CD4-positive, CD25-positive, alpha-beta regulatory T cell (primary cell): ENCODE measurements at places on chromosomes 2 and 18. TPM values are rescaled to one million over a fixed set of nuclear protein-coding genes. Genes with fewer than 3 reads are reported as not detected.

- peak overlapping the region; percentile 53 for H3K27ac ChIP-seq
- no peak for DNase-seq
- H3K27me3 ChIP-seq, result no peaks in the 10 kb centered on the region
Measured at GRCh38 chr2:106167067-106167466, 27.0 kb downstream of the UXS1 start.

GRCh38 chr2:239289545-239289944 is 111.3 kb downstream of the HDAC4 start:
- DNase-seq, result peak; percentile 32
- peaks cover 65% of the 10 kb centered on the region for H3K4me1 ChIP-seq
- H3K27ac ChIP-seq, result peak overlapping the region; percentile 81
- peak overlapping the region; percentile 61 for H3K4me3 ChIP-seq
- H3K36me3 ChIP-seq, result no peaks in the 10 kb centered on the region

DNA sequence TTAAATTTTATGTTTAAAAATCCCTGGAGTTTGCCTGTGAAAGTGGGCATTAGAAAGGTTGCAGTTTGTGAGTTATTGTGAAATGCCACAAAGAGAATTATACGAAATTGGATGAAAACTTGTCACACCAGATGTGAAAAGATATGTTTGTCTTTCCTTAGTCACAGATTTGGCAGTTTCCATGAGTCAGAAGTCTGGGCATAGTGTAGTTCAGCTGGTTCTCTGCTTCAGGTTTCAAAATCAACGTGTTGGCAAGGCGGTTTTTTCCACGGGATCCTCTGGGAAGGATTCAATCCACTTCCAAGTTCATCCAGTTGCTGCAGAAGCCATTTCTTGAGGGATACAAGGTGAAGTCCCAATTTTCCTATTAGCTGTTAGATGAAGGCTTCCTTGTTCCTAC is 658.0 kb upstream of the CDH2 start:
- no peaks in the 10 kb centered on the region for H3K27me3 ChIP-seq
- no peaks in the 10 kb centered on the region for H3K36me3 ChIP-seq
- H3K27ac ChIP-seq, result no peak overlapping the region
- no peak overlapping the region for H3K4me3 ChIP-seq
- H3K4me1 ChIP-seq, result no peaks in the 10 kb centered on the region
- no peak for DNase-seq

DNA sequence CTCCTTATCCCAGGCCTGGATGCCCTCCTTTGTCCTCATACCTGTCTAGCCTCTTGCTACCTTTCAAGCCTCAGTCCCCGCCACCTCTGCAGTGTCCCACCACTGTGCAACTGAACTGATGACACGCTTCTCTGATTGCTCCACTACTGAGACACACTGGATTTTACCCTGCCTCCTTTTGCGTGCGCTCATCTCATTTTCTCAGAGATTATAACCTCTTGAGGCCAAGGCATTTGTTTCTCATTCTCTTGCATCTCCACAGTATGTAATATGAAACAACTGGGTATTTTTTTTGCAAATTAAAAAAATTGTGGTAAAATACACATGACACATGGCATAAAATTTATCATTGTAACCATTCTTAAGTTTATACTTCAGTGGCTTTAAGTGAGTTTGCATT is 95.4 kb downstream of the PRKCE start:
- H3K36me3 ChIP-seq, result no peaks in the 10 kb centered on the region
- no peaks in the 10 kb centered on the region for H3K4me1 ChIP-seq
- no peak overlapping the region for H3K27ac ChIP-seq
- H3K4me3 ChIP-seq, result no peak overlapping the region
- no peaks in the 10 kb centered on the region for H3K27me3 ChIP-seq

DNA sequence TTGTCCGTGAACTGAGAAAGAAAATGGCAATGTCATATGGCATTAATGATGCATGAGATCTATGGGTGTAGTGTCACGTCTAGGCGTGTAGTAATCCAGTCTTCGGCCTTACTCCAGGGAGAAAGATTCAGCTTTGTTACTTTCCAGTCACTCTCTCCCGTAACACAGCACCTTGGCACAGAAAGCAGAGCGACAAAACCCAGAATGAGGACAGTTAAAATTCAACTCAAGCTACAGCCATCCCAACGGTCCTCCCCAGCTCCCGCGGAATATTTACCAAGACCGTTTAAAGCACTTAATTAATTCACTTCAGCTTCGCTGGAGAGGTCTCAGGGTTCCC is 797 bp upstream of the CRIM1 start:
- peaks cover 17% of the 10 kb centered on the region for H3K27me3 ChIP-seq
- peaks cover 24% of the 10 kb centered on the region for H3K4me1 ChIP-seq
- no peaks in the 10 kb centered on the region for H3K36me3 ChIP-seq

DNA sequence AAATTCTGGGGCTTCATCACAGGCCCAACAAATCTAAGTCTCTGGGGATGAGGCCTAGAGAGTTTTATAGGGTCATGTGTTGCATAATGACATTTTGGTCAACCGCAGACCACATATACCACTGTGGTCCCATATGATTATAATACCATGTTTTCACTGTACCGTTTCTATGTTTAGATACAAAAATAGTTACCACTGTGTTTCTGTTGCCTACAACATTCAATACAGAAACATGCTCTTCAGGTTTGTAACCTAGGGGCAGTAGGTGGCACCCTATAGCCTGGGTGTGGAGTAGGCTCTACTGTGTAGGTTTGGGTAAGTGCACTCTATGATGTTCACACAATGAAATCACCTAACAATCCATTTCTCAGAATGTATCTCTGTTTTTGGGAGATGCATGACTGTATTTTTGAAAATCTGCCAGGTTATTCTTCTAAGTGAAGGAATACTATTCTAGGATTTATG is 485.2 kb downstream of the PTPRM start:
- no peak for DNase-seq
- H3K4me1 ChIP-seq, result no peaks in the 10 kb centered on the region
- H3K36me3 ChIP-seq, result no peaks in the 10 kb centered on the region
- H3K27ac ChIP-seq, result no peak overlapping the region
- no peak overlapping the region for H3K4me3 ChIP-seq

- peaks cover 18% of the 10 kb centered on the region for H3K4me1 ChIP-seq
- H3K27me3 ChIP-seq, result no peaks in the 10 kb centered on the region
- DNase-seq, result no peak
- H3K4me3 ChIP-seq, result no peak overlapping the region
Measured at GRCh38 chr2:239910404-239910803, 114.7 kb downstream of the NDUFA10 start.

DNA sequence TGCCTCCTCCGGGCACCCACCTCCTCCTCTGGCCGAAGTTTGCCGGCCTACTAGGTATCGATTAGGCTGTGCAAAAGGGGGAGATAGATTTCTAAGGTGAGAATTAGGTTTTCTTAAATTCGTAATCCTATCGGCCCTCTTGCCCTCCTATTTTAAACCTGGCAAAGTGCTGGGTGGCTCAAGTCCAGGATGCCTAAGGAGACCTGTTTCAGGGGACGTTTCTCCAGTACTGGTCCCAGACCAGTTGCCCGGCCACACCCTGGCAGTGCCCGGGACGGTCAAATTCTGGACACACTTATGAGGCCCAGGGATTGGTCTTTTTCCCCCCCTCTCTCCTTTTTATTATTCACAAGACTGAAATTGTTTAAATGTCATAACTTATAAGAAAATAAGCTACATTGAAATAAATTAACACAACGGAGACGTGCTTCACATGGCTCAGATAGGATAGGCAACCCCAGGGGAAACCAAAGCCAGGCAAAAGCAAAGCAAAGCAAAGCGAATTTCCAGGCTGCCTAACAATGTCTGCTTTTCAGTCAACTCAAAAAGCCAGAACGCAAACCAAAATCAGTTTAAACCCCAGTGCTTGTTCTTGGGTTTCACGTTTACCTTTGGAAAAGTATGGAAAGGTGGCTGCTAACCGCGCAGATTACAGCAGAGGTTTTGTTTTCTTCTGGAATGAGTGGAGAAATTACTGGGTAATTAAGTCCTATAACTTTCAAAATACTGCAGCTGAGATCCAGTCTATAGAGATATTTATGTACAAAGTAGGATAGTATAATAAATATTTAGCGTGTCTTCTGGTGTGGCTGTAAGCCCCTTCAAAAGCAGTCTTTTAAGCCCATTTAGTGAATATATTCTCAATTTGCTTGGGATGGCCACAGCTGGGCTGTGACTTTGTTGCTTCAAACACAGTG is 3.0 kb downstream of the GBX2 start:
- H3K27me3 ChIP-seq, result peaks cover 4% of the 10 kb centered on the region
- H3K4me3 ChIP-seq, result no peak overlapping the region
- no peak for DNase-seq
- H3K36me3 ChIP-seq, result no peaks in the 10 kb centered on the region

DNA sequence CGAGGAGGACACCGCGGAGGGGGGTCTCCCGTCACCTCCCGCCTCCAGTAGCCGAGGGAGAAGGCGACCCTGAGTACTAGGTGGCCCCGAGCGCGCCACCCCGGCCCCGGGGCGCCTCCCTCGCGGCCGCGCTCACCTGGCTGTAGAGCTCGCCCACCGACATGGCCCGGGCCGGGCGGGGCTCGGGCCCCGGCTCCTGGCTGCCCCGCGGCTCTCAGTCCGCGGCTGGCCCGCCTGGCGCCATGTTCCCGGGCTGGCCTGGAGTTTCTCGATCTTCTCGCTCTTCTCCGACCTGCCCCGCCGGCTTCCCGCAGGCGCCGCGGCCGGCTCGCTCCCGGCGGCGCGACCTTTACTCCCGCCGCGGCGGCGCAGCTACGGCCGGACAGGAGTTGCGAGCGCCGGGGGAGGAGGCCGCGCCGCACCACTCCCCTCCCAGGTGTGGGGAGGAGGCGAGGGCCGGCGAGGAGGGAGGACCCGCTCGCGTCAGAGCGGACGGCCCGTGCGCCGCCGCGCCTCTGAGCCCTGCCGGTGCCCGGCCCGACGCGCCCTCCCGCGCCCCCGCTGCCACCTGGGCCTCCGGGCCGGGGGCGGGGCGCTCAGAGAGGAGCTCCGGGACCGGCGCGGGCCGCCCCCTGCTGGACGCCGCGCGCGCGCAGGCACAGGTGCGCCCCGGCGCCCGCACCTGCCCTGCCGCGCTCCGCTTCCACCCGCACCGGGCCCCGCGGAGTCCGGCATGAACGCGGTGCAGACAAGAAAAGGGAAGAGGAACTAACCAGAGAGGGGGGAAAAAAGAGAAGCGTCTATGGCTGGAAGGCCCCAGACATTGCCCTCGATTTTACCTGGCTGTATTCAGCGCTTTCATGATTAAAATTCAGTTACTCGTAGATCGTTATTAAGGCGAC is at the start of gene MYO5B:
MYO5B (minus strand) TSS at position 517 of the 902 bp plus-strand sequence; CDS start at position 163, 354 bp downstream.
- peak; percentile 44 for DNase-seq
- no peak within 1 kb of the TSS for H3K4me3 ChIP-seq
- no peak within 1 kb of the TSS for H3K27ac ChIP-seq
- H3K4me1 ChIP-seq, result no peaks in the 10 kb centered on the region

DNA sequence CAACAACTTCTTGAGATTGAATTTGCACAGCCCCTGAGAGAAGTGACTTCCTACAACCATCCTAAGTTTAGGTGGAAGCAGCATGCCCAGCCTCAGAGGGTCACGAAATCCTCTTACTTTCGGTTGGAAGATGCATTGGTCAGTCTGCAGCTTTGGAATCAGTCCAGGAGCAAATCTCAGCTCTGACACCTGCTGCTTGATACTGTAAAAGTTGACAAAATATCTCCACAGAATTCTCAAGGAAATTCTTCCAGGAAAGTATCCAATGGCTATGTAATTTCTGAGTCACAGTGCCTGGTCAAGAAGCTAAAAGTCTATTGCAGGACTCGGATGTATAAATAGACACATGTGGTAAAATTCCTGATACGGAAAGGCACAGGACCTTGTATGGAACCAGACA is 414.5 kb upstream of the GYPC start:
- H3K36me3 ChIP-seq, result no peaks in the 10 kb centered on the region
- no peaks in the 10 kb centered on the region for H3K27me3 ChIP-seq

GRCh38 chr2:148721991-148722777 is 77.6 kb downstream of the EPC2 start:
- no peak overlapping the region for H3K4me3 ChIP-seq
- H3K27ac ChIP-seq, result no peak overlapping the region
- H3K27me3 ChIP-seq, result no peaks in the 10 kb centered on the region
- no peak for DNase-seq
- peaks cover 26% of the 10 kb centered on the region for H3K4me1 ChIP-seq

DNA sequence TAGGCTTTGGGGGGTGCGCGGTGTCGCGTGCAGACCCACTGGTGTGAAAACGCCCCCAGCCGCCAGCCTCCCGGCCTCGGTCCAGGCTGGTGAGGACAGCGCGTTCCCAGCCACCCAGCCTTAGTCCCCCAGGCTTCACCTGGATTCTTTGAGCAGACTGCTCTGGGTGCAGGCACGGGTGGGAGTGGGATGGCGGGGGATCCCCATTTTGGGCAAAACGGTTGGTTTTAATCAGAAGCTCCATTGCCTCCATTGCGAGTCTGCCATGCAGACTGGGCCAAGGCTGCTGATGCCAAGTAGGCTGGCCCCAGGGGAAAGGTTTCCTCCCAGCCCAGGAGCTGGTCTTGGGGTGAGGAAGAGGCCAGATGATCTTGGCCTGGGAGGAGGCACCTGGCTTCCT is 445 bp downstream of the MLPH start:
- H3K4me1 ChIP-seq, result no peaks in the 10 kb centered on the region
- H3K27me3 ChIP-seq, result peaks cover 17% of the 10 kb centered on the region
- H3K27ac ChIP-seq, result no peak overlapping the region
- H3K36me3 ChIP-seq, result no peaks in the 10 kb centered on the region

DNA sequence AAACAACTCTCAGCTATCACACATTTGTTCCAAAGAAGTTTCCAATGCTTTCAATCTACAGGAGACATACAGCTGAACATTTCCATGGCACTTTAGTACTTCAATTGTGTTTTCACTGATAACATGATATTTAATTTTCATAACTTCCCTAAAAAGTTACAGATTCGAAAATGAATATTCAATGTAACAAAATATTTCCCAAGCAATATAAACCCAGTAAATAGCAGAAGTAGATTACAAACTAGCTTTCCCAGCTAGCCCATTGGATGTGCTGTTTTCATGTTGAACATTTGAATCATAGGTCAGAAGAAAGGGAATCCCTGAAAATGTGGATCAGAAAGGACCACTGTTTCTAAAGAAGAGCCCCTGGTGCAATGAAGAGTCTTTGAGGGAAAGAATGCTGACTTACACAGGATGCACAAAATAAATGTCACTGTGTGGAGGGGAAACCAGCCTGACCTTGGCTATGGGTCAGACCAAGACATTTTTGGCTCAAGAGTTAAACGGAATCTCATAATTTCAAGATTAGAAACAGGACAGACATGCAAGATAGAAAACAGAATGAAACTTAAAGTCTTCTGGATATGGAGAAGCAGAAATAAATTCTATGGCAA is 22.5 kb downstream of the CYTIP start:
- peaks cover 61% of the 10 kb centered on the region for H3K4me1 ChIP-seq
- peaks cover 93% of the 10 kb centered on the region for H3K36me3 ChIP-seq
- no peaks in the 10 kb centered on the region for H3K27me3 ChIP-seq
- H3K27ac ChIP-seq, result peak overlapping the region; percentile 92
- peak overlapping the region; percentile 42 for H3K4me3 ChIP-seq

- H3K27me3 ChIP-seq, result no peaks in the 10 kb centered on the region
- H3K4me1 ChIP-seq, result no peaks in the 10 kb centered on the region
- no peak for DNase-seq
- H3K27ac ChIP-seq, result no peak overlapping the region
Measured at GRCh38 chr18:42069036-42069435, 114.0 kb downstream of the PIK3C3 start.

CHRNG gene
- not detected for total RNA-seq

DARS1 gene
- 51.8 TPM for total RNA-seq

CREG2 gene
- total RNA-seq, result 2.2 TPM

ZC3H6 gene
- 18.7 TPM for total RNA-seq

RBFA gene
- total RNA-seq, result 13.6 TPM

GPATCH11 gene
- total RNA-seq, result 10.5 TPM

EPB41L3 gene
- total RNA-seq, result 0.52 TPM
